ENCODE measurements at places on chromosomes 12 and 14. TPM values are rescaled to one million over a fixed set of nuclear protein-coding genes. Genes with fewer than 3 reads are reported as not detected.

DNA sequence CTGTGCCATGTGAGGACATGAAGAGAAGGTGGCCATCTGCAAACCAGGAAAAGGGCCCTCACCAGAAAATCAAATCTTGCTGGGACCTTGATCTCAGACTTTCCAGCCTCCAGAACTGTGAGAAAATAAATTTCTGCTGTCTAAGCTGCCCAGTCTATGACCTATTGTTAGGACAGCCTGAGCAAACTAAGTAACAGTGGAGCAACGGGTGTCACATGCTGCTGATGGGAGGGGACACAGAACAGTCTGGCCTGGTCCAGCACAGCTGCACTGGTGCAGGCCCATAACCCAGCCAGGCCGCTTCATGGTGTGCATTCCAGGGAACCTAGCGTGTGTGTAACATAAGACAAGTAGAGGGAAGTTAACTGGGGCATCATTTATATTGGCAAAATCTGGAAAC, 42.1 kb downstream of the GRIP1 start:
- no peak for DNase-seq

DNA sequence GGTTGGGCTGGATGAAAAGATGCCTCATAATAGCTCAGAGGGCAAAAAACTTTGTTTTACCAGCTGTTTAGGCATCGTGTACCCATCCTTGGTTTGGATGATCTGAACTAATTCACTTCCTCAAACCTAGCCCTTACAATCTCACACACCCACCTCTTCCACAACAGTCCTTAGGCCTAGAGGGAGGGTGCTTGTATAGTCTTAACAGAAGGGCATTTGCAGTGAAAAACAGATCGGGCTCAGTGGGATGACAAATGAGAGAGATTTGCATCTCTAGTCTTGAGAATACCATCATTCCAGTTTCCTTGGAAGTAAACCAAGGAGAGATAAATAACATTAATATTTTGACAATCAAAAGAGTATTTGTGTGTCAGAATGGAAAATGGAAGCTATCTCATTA, 11.0 kb downstream of the SLCO1A2 start:
- no peak for DNase-seq

DNA sequence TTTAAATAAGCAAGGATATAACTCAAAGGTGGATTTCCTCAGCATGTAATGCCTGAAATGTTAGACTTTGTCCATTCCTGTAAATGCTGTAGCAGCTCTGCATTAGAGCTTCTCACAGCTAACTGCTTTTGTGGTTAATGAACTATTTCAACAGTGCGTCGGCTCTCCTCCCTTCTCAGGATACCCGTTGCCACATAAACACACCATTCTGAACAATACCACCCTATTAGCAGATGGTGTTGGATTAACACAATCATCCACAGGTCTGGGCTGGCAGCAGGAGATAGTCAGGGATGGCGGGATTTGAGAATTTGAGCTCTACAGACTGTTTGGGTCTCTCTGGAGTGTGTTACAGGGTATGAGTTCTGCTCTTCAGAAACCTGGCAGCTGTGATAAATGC, 33.5 kb upstream of the C12orf42 start:
- DNase-seq = no peak

- DNase-seq = no peak
These were observed 390.7 kb downstream of the SYT1 start for GRCh38 chr12:79255288-79255687.

DNA sequence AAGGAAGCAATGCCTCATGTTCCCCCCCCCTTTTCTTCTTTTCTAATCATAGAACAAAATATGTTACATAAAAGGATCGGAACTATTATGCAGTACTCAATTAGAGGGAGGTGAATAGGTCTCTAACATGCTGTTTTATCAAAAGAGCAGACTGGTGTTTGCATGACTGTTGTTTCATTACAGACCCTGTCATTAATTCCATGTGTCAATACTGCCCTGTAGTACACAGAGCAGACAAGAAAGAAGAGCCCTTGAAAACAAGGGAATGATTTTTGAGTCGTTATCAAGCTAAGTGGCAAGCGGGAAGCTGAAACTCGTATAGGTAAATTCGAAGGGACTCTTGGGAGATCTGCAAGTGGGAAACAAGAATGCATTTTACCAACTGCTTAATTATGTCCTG, 76.9 kb upstream of the TMEM263 start:
- DNase-seq = no peak

- no peak for DNase-seq
These were observed 214.7 kb downstream of the PHLDA1 start for GRCh38 chr12:75816897-75817296.

- DNase-seq = peak; percentile 29
These were observed 71.3 kb downstream of the CLMN start for GRCh38 chr14:95248432-95248831.

The CISTR gene
- total RNA-seq = not detected

The ASPG gene
- 26.0 TPM for total RNA-seq

The CEP170B gene
- total RNA-seq = 70.1 TPM

The TCL1B gene
- total RNA-seq = not detected

The LRRK2 gene
- 3.6 TPM for total RNA-seq

The IQSEC3 gene
- 0.18 TPM for total RNA-seq

The TAS2R7 gene
- total RNA-seq = not detected

Measured in suprapubic skin (tissue), 4 donors.